ENCODE measurements at places on chromosomes 2 and 18.

DNA sequence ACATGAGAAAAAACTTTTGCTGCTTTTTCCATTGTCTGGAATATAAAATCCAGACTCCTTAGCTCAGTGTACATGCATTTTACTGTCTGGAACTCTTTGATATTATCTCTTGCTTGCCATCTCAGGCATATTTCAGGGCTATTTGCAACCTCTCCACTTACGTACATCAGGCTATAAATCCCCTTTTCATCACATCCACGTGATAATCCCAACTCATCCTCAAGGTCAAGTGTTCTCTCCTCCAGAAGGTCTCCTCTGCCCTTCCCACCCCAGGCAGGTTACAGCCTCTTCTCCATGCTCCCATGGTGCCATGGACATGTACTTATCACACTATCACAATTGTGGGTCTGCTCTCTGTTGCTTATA, 202.5 kb upstream of the RBMS1 start:
- DNase-seq: no peak

GRCh38 chr18:832085-832681, 20.1 kb upstream of the YES1 start:
- DNase-seq: no peak

DNA sequence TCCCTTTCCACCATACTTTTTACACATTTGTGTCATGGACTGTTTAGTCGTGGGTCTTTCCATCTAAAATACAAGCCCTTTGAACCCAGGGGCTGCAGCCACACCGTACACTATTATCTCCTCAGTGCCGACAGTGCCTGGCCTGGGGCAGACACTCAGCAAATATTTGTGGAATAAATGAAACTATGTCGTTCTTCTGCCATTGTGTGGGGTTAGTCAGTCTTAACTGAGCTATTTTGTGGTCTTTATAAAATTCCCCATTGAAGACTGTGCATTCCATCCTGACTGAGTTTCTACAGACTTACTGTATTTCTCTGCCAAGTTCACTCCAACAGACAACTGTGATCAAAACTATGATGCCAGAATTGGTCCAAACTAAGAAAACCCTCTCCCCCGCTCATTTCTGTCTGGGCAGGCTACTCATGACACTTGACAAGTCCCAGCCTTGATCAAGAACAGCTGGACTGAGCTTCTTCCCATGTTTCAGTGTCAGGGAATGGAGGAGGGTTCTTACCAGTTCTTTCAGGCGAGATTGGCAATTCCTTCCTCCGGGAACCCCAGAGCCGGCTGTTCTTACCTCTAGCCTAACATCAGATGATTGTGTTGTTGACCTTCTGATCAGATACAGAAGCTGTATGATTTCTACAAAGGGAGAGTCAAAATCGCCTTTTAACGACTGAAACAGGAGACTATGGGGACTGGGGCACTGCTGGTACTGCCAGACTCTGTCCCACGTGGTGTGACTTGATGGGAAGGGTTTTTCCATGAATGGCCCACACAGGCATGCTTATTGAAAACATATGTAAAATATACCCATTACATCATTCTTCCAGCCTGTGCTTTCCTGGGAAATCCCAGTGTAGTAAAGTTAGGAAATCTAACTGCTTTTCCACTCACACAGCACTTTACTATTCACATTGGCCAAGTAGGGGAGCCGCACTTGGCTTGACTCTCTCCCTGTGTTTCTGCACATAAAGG, 77.4 kb upstream of the NPAS2 start:
- DNase-seq: peak; percentile 97

DNA sequence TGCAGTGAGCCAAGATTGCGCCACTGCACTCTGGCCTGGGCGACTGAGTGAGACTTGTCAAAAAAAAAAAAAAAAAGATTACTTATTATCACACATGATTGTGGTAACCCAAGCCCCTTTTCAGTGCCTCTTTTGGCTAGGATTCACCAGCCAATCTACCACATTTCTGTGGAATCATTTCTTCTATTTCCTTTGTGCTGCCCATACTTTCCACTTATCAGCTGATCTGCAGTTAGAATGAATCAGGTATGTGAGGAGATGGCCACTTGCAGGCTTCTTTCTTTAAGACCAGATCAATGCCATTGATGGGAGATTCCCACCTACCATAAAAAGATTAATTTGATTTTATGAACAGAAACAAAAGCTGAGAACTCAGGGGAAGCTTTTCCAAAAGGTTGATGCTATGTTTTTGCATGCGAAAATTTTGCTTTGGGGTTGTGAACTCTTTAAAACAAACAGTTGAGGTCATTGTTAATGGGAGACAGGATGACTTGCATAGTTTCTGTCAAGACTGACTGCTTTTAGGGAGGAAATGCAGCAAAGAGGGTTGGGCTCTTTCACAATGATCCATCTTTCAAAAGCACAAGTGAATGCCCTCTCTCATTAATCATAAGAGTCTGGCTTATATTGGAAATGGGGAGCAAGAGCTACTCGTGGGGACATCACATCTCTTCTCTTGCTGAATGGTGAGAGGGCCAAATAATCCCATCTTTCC, 66.9 kb upstream of the CYP26B1 start:
- no peak for DNase-seq

DNA sequence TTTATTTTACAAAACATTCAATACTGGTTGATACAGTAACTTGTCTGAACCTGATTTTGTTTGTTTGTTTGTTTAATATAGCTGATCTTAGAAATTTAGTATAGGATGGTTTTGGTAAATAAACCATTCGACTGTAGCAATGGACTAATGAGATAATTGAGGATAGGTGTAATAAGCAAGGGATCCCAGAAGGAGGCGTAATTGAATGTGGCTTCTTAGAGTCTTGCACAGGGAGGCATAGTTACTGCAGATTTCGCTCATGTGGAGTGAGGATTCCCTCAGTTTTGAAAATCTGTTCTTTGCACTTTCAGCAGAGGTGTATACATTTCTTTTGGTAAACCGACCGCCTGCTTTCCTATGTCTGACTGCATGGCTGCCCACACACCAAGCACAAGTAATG, 709.6 kb downstream of the SOCS6 start:
- DNase-seq: no peak

DNA sequence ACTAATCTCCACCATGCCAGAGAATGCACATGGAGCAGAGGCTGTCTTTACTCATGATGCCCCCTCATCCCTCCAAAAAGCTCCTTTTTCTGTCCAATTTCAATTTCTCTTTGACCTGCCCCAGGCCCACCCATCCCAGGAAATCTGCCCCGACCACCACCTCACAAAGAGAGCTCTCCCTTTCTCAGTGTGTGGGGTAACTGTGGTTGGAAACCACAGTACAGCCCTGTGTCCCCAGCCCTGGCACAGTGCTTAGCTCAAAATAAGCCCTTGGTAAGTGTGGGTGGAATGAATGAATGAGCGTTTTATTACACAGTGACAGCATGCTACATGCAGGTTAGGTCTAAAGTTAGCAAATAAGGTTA, 43.7 kb upstream of the CAB39 start:
- DNase-seq: no peak

DNA sequence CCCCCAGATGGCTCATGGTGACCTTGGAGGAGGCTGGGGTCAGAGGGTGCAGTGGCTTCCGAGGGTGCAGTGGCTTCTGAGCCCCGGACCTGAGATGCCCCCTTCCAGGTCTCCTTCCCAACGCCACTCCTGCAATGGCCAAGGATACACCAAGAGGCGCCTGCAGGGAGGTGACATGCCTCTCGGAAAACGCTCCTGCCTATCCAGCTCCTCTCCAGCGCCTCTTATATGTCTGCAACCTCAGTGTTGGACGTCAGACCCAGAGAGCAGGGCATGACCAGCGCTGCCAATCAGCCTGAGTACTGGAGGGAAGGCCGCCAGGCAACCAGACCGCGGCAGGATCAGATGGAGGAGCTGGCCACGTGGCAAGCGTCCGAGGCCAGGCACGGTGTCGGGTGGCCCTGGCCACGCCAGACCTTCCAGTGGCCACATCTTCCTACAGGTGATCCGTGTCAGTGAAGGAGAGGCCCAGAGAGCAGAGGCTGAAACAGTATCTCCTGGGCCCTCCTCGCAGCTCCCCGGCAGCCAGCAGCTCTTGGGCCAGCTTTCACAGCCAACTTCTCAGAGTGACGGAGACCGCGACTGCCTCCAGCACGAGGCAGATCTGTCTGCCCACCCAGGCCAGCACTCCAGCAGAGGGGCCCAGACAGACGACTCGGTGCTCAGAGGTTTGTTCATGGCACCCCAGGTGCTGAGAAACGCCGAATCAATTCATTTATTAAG, 199.5 kb upstream of the SALL3 start:
- no peak for DNase-seq

DNA sequence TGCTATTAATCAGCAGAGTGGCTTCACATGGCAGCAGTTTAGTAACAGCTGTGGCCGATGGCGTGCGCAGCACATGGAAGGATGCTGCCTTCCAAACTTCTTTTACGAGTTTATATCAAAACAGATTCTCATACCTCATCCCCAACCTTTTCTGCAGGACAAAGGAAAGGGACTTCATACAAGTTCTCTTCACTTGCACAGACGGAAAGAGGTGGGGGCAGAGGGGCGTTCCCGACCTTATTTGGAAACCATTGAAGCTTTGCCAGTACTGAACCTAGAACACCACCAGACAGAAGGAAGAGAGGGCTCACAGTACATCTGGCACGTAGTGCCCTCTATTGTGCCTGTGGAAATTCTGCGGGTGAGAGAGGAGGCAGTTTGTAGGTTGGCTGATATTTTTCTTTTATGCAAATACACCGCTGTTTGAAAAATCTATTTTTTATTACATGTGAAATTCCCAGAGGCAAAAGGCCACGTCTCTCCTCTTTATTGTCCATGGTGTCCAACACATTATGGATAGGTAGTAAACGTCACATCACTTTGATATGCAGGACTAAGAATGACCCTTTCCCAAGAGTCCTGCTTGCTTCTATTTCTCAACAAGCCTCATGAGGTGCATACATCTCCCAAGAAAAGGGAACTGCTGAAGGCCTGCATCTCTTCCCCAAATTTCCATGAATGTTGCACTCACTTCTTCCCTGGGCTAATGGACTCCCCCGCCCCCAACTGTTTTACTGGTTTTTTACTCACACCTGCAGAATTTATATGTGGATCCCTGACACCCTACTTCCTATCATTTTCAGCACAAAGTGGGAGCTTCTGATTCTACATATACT, 31.3 kb downstream of the COLEC12 start:
- DNase-seq: peak; percentile 64

DNA sequence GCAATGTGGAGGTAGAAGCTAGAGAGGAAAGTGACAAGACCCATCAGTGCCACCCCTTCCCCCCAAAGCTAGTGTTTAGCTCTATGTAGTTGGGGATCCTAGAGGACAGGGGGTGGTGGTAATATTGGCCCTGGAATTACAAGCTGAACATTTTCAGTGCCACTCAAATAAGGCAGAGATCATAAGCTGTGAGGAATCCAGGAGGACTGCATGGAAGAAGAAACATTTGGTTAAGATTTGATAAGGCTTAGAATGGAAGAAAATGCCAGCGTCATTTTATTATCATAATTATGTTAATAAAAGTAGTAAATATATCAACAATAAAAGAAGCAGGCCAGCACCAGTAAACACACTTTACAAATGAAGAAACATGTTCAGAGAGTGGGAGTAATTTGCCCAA, 33.7 kb downstream of the KCNK3 start:
- no peak for DNase-seq

DNA sequence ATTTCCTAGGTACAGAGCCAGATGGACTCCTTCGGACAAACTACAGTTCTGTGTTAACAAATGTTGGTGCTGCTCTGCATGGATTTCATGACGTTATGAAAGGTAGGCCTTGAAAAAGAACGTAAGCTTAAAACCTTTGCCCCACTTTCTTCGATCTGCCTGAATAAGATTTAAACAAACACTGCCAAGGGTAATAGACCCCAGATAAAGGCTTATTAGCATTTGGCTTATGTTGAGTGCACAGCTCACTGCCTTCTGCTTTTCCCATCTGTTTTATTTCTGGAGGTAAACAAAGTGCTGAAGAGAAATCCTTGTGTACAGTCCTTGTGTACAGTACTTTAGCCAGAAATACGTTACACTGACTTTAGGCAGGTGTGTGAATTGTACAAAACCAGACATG, 50.0 kb upstream of the STON1 start:
- DNase-seq: no peak

DNA sequence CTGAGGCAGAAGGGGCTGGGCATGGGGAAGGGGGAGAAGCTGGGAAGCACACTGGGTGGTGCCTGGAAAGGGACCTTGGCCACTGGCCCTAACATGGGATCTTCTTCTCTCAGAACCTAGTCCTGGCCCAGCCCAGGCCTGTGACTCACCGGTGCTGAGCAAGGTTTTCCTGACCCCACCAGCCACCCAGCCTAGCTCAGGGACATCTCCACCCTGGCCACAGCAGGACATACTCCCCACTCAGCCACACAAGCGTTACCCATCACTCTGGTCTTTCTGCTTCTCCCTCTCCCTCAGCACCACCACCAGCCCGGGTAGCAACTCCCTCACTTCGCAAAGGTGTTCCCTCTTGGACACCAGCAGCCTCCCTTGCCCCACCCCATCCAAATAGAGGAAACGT, 22.8 kb downstream of the TNS1 start:
- no peak for DNase-seq

DNA sequence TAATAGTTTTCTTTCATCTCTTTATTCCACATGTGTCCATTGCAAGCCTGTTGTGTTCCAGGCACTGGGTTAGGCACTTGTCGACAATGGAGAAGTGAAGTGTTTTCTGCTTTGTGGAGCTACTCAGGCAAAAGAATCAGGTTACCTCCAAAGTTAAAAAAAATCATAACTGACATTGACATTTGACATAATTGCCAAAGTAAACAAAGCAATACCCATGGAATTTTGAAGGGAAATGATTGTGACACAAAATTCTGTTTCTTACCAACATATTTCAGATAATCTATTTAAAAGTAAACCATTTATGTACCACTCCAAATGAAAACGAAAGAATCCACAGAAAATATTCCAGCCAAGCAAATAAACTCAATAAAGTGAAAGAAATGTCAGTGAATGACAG, 6.4 kb upstream of the TGFA start:
- no peak for DNase-seq

DNA sequence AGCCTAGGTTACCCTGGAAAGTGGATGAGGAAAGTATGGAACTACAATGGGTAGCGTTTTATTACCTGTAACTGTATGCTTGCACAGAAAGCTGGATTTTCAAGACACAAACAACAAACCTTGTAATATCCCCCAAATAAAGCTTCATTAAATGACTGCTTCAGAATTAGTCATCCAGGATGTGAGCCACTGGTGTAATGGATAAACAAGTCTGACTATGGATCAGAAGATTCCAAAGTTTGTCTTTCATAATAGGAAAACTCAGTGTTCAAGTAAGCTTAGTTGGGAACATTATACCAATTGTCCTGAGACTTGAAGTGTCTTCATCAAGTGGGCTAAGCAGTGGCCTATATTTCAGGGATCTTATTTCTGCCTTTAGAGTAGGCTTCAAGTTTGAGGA, 518.8 kb downstream of the LRP1B start:
- DNase-seq: no peak

GRCh38 chr2:191385416-191386160, 140.4 kb downstream of the MYO1B start:
- no peak for DNase-seq
